Bronchial epithelial cell (primary cell): ENCODE measurements at places on chromosomes 13 and 19.

DNA sequence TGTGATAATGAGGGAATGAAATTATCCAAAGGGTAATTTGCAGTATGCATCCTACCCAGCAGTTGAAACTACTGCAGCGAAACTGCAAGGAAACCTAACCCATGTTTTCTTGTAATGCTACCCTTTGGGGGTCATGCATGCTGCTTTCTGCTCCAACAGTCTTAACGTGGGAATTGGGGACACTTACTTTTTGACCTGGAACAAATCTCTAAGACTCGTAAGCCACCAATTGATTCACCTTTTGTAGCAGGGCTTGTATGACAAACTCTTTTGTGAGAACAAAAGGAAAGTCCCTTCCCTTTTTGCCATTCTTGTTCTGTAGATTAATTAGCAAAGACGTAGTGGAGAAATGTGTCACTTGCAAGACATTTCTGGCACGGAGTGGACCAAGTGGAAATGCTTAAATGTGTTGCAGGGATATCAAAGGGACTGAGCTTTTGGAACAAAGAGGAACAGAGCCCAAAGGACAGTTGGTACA is 27.4 kb downstream of the LRCH1 start:
- no peak for DNase-seq

- DNase-seq, result no peak
These were observed 82.6 kb downstream of the NUFIP1 start for GRCh38 chr13:44906713-44907112.

DNA sequence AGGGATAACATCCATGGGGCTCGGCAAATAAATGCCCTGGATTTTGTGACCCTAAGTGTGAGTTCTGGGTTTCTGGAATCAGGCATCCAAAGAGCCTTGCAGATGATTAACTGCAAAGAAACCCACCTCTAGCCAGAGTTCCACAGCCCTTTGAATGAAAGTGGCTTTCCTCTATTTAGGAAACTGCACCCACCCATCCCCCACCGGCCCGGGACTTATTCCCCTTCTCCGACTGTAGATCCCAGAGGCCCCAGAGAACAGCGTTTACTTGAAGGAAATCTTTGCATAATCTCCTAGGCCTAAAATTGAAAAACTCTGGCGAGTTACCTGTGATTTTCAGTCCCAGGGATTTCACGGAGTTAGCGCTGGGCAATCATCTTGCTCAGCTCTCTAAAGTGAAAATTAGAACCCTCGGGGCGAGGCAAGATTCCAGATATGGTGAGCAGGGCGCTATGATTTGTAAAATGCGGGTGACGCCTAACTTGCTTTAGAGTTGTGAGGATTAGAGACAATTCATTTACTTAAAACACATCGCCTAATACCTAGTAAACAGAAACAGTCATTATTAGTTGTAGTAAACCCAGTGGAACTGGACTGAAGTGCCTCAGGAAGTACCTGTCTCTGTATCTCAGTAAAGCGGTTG is 9.4 kb downstream of the URAD start:
- no peak for DNase-seq

GRCh38 chr13:23500849-23501248 is 67.3 kb upstream of the SACS start:
- DNase-seq, result no peak

- no peak for DNase-seq
These were observed 78.0 kb downstream of the MAP4K1 start for GRCh38 chr19:38539751-38540150.

DNA sequence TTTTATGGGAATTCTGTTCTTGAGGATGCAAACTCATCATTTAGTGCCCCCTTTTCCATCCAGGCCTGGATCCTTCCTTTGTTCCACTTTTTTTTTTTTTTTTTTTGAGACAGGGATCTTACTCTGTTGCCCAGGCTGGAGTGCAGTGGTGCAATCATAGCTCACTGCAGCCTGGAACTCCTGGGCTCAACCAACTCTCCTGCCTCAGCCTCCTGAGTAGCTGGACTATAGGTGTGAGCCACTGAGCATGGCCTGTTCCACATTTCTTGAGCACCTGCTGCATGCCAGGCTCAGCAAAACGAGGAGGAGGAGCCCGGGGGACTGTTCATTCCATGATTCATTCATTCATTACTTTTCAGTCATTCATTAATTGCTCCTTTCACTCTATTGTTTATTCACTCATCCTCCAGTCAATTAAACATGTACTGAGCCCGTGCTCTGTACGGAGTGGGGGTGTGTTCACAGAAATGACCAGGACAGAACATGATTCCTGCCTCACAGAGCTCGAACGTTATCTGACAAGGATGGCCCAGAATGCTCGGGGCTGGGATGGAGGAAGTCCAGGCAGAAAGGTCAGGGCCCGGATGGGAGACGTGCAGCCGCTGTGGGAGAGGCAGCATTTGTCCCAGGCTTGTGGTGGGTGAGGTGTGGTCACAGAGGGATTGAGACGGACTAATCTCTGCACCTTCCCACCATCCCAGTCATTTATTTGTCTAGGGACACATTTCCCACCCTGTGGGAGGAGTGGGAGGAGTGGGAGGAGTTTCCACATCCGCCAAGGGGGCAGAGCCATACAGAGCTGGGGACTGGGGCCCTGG is 51.2 kb upstream of the SHKBP1 start:
- no peak for DNase-seq

DNA sequence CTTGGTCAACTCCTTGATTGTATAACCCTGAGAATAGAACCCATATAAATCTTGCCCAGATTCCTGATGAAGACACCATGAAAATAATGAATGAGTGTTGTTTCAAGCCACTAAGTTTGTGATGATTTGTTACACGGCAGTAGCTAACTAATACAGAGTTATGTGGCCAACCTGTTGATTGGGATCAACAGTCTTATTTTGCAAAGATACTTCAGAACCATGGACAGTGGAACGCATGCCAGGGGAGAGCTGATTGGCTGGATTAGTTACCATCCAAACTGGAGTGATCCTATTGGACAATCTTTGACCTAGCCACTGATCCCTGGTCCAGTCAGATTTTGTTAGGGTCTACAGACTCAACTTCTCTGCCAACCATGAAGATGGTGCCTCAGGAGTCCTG is 26.6 kb downstream of the CD70 start:
- DNase-seq, result no peak

DNA sequence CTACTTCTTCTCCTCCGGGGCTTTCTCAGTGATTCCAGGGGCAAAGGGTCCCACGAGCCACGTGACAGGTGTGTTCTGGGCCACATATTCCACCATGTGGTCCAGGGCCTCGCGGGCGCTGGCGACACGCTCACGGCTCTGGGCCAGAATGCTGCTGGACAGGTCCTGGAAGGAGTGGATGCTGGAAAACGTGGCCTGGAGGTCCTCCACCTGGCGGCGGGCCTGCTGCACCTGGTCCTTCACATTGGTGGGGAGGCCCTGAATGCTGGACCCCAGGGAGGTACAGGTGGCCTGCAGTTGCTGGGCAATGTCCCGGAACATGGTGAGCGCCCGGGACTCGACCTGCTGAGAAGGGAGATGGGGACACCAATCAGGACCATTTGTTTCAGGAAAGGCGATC is 7.7 kb upstream of the TICAM1 start:
- DNase-seq, result no peak

GRCh38 chr13:74301258-74301935 is 167.2 kb upstream of the KLF12 start:
- no peak for DNase-seq

DNA sequence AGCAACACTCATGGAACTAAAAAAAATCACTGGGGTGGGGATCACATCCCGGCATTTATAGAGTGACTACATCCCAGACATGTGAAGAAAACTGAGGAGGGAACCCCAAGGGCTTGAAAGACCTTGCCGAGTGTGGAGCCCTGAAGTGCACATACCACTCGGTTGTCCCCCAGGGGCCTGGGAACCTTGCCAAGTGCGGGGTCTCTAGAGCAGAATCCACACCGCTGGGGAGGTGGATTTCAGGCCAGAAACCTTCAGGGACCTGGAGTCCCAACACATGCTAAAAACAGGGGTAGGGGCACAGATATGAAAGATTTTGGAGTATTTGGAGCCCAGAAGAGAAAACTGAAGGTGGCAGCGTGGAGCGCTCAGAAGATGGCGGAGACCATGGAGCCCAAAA is 35.2 kb downstream of the ERICH4 start:
- DNase-seq, result no peak

- peak; percentile 98 for DNase-seq
These were observed 29.1 kb upstream of the IGFL4 start for GRCh38 chr19:46069806-46070341.
